ENCODE measurements at places on chromosomes 1 and 21.
A peak's percentile ranks its signal among the peaks of the same experiment; 100 is the strongest.

GRCh38 chr1:210234329-210234757, 1.7 kb downstream of the SERTAD4 start:
- DNase-seq: no peak

GRCh38 chr1:167455786-167456446, 62.4 kb downstream of the CD247 start:
- DNase-seq: peak; percentile 79

DNA sequence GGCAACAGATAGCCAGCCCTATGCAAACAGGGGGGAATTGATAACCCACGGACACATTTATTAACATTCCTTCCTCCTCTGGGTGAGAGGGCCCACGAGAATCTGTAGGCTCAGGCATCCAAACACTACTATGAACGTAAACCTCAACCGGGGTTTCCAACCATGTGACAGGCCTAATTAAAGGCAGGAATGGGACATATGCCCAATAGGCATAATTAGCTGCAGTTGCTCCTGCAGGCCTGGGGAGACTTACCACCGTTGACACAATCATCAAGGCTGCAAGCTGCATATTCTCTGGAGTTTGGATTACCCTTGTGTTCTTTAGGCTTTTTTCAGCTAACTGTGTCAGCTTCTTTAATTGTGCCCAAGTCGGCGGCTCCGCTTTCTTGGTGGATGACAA, 22.2 kb upstream of the GBP1 start:
- DNase-seq: no peak

- peak; percentile 57 for DNase-seq
Measured at GRCh38 chr21:41167348-41168342, at the start of gene BACE2. Gene BACE2 (plus strand): TSS chr21:41168160. CDS start chr21:41168264, 104 bp downstream.

DNA sequence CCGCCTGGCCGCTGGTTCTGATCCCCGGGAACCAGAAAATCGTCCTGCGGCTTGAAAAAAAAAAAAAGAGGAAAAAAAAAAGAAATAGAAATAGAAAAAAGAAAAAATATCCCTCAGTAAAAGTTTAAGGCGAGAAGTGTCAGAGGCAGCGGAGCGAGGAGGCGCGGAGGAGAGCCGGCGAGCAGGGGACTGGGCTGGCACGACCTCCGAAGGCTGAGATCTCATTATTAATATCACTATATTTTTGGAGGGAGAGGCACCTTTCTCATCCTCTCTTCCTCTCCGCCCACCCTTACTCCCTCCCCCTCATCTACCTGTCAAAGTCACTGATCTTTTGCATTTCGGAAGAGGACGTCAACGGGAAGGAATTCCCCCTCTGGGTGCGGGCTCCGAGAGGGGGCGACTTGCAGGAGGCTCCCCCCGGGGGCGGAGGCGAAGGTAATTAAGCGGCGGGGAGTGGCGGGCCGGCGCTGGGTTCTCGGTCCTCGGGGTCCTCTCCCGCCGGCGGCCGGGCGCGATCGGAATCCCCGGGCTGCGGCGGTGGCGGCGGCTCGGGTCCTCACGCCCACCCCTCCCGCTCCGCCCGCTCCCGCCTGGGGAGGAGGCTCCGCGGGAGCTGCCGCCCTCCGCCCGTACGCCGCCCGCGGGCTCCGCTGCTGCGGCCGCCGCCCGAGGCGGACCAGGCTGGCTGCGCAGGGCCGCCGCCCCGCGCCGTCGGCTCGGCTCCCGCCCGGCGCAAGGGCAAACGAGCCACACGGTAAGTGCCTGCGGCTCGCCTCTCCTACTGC, at the start of gene NTNG1:
TSS of gene NTNG1 (plus strand) at position 337 of the 788 bp plus-strand sequence.
- DNase-seq: no peak

Data from suppressor macrophage treated with lipopolysaccharide for 1 hour (primary cell).